ENCODE measurements at places on chromosomes 3 and 15. TPM values are rescaled to one million over a fixed set of nuclear protein-coding genes. Genes with fewer than 3 reads are reported as not detected.

VIPR1 gene
- 565 TPM for total RNA-seq

ATP13A5 gene
- not detected for total RNA-seq

ACAN gene
- total RNA-seq: not detected

RTP4 gene
- 4.1 TPM for total RNA-seq

DPPA2 gene
- total RNA-seq: not detected

CCR8 gene
- total RNA-seq: not detected

CIB2 gene
- total RNA-seq: 8.6 TPM

SLC6A11 gene
- not detected for total RNA-seq

USP50 gene
- not detected for total RNA-seq

SLC22A14 gene
- total RNA-seq: not detected

LDHAL6B gene
- not detected for total RNA-seq

ATP13A4 gene
- 8.2 TPM for total RNA-seq
